ENCODE measurements at places on chromosomes 12 and 14.

- DNase-seq = no peak
These were observed 69.8 kb downstream of the ANO6 start for GRCh38 chr12:45285717-45286116.

DNA sequence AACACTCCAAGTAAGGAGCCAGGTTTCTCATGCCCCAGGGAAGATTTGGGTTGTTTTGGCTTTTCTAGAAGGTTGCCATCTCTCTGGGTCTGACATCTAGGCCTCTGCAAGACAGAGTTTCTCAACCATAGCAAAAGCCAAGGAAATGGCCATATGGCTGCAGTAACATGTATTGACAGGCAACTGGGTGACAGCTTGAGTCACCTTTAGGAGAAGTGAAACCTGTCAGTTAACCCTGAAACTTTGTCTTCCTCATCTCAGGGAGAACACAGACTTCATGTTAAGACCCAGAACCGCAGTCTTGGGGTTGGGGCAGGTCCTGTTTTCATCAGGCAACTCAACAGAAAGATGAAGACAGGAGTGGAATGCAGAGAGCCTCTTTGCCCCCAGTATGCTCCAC, 46.0 kb upstream of the PLBD1 start:
- DNase-seq = no peak

GRCh38 chr12:120539303-120539702, 5.1 kb downstream of the RNF10 start:
- no peak for DNase-seq

DNA sequence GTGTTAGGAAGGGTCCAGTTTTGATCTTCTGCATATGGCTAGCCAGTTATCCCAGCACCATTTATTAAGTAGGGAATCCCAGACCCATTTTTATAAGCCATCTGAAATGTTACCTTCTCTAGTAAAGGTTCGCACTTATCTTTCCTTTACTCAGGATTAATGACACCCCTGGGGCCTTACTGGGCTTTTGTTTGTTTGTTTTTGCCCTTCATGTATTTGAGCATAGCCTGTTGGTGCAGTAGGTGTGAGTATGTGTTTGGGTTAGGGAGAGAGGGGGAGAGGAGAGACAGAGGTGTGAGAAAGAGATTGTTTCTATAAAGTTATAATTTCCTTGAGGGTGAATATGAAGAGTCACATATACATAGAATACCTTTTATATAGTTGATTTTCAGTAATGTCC, 96.9 kb downstream of the AKAP6 start:
- no peak for DNase-seq

DNA sequence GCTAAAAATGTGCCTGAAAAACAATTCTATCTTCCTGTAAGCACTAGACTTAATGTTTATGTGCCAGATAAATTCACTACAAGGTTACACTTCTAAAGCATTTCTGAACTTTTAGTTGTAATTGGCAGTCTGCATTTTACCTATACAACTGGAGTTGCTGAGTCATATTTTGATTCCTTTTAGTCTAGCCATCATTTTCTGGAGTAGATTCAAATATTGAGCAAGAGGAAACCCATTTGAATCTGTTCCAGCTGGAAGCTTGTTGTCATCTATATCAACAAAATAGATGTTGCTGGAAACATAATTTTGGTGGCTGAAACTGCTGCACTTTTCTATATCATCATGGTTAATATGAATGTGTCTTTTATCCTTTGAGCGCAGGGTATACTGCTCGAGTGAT, 122.2 kb upstream of the CCDC175 start:
- DNase-seq = peak; percentile 33

DNA sequence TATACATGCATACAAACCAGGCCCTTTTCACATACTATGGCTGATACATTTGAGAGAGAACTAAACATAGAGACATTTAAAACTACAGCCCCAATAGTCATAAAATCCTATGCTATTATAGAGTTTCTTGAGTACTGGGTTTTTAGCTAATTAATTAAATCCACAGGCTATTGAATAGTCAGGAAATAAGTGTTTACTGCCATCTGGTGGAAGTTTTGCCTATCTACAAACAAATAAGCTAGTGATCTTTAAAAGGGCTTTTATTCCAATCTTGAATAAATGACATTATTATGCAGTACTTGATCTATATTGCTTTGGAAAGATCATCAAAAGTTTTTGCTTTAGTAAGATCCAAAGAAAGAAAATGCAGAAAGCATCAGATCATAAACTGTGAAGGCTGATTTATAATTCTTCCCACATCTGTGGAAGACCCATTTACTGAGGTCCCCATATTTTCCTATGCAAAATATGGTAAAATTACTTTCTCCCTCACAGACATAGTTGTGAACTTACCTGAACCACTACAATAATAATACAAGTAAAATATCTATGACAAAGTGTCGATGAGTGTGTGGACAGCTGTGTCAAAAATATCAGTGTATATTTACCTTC, 131.3 kb downstream of the ITPR2 start:
- DNase-seq = peak; percentile 21

DNA sequence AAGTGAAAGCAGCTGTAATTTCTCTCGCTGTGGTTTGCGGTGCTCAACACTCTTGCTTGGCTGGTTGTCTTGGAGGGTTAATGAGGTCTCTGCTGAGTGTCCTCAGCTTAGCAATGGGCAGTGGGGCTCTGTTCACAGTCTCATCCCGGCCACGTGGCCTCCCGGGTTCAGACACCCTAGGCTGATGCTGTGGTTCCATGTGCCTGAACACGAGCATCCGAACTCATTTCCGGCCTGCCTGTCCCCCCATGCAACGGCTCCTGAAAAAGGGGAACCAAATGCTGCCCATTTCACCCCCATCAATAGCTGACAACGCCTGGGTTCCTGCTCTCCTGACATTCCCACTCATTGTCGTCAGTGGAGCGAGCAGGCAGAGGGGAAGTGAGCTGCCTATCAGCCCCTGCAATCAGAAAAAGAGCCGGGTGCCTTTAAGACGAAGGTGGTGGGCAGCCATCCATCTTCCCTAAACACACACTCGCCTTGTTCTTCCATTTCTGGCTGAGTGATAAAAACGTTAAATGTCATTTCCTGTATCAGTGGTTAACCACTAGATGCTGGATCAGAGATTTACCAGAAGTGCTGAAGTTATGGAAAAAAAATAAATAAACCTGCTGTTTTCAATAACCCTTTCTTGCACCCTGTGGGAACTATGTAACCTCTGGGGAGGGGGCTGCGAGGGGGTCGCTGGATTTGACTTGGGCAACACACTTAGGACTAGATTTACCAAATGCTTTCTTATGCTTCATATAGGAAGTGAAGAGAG, 60.3 kb upstream of the BCL2L14 start:
- no peak for DNase-seq

GRCh38 chr14:23663127-23663526, 27.0 kb downstream of the DHRS2 start:
- DNase-seq = no peak

- no peak for DNase-seq
These were observed 391.3 kb downstream of the NELL2 start for GRCh38 chr12:44484862-44485261.

GRCh38 chr12:93915411-93915810, 233.0 kb upstream of the PLXNC1 start:
- DNase-seq = no peak

DNA sequence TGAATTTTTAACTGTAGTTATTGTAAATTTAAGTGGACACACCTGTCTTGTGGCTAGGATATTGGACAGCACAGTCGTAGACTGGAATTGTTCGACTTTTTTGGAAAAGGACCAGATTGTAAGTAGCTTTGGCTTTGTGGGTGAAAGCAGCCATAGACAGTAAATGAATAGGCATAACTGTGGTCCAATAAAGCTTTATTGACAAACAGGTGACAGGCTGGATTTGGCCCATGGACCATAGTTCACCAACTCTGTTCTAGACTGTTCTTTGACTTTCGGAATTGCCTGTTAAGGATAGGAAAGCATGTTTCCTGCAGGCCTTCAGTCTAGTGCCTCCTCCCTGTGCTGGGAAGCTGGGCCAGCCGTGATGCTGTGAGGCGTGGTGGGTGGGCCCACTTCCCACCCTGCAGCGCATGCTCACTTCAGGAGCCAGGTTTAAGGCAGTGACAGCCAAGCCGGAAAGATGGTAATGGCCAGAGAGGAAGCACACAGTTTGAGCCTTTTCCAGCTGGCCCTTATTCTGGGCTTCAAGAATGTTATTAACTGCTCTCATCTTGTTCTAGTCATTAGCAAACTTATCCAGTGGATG, 51.8 kb downstream of the PPP2R5C start:
- no peak for DNase-seq

GRCh38 chr14:91366749-91367148, 50.9 kb downstream of the CCDC88C start:
- DNase-seq = no peak

GRCh38 chr12:57618966-57619433, 7.8 kb downstream of the ARHGEF25 start:
- DNase-seq = no peak

DNA sequence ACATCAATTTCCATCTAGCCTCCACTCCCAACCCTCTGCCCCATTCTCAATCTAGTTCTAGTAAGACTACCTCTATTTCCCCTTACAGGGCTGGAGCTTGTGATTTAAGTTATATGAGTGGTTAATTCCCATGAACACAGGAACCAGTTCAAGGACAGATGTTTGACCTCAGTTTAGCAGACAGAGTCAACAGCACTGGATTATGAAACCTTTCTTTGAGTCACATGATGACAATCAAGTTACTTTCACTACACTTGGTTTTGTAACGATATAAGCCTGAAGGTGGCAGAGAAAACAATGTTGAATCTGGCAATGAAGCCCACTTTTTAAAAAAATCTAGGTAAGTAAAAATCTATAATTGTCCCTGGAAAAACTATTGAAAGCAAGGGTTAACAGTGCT, 1646.2 kb upstream of the FLRT2 start:
- no peak for DNase-seq

DNA sequence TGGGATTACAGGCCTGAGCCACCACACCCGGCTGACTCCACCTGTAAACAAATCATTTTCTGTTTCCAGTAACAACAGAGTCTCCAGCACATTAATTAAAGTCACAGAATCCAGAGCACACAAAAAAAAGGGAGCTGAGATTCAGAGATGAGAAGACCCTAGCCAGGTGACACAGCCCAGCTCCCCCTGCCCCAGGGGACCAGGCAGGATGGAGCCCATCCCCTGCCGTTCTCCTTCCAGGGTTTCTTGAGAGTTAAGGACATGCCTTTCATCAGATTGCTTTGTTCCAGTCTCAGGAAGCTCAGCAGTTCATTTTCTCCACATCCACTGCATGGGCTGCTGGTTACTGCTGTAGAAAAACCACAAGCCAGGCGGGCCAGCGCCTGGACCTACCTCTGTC, 81.2 kb downstream of the RIMBP2 start:
- peak; percentile 69 for DNase-seq

DNA sequence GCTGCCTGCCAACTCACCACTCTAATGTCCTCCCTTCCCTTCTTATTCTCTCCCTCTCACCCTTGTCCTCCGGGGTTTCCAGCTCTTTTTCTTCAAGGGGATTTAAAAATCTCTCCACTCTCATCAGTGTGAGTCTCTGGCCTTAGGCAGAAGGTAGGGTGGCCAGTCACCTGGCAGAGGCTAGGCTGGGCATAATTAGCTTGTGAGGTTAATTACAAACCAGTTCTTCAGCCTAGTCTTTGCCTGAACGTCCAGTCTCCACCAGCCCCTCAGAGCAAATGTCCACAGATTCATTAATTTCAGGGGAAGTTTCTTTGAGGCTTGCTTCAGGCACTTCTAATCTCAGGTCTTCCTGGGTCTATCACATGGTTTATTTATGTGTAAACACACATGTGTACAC, 6.7 kb downstream of the KRT7 start:
- no peak for DNase-seq

- no peak for DNase-seq
These were observed 27.6 kb upstream of the C14orf132 start for GRCh38 chr14:96011607-96012006.

DNA sequence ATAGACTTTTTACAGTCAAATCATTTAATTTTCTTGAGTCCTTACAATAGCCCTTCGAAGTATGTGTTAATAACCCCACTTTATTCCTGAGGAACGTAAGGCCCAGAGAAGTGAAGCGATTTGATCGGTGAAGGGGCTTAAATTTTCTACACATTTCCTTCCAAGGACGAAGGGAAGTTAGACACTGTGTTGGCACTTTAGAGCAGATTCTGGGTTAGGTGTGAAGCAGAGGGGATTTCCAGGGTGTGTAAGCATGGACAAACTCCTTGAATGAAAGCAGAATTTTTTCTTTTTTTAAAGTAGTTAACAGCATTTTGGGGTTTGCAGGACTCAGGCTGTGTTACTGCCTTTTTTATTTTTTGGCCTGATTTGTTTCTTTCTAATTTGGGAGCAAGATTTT, 38.9 kb downstream of the PRORP start:
- no peak for DNase-seq

DNA sequence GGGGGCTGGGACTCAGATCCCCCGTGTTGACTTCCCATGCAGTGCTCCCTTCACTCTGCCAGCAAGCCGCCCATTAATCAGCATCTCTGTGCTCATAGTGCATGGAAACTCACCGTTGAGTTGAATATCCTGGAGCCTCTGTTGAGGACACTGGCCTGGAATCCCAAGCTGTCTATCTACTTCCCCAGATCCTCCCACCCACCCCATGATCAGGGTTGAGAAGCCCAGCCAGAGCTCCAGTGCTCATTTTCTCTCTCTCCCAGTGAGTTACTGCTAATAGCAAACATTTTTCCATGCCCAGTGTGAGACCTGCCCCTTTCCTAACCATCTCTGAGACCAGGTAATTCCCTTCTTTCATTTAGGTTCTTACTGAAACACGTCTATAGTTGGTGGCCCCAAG, 88.2 kb downstream of the SLC24A4 start:
- DNase-seq = no peak

DNA sequence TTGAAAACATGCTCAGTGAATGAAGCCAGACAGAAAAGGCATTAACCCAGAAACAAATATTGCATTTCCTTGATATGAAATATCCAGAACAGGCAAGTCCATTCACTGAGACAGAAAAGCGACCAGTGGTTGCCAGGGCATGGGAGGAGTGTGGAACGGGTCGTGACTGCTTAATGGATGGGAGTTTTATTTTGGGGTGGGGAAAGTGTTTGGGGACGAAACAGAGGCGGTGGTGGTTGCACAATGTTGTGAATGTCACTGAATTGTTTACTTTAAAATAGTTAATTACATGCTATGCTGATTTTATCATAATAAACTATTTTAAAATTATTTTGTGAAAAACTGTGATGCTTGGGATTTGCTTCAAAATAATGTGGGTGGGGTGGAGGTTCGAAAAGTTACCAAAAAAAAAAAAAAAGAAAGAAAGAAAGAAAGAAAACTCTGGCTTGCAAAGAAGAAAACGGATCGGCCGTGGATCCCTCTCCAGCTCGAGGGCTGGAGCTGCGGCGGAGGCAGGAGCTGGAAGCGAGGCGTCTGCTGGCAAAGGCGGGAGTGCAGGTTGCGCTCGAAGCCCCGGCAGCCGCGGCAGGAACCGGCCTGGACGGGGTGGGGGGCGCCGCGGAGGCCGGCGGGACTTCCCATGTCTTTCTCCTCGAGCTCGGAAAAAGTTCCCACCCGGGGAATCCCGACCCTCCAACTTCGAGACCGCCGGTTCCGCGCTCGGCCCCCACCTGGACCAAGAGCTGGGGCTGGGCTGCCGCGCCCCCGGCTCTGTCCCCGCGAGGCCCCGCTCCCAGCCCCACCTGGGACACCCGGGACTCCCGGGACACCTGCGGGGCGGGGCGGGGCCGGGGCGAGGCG, 524 bp upstream of the P2RX2 start:
- no peak for DNase-seq

GRCh38 chr14:53828820-53829219, 127.8 kb downstream of the BMP4 start:
- DNase-seq = no peak

GRCh38 chr12:27552886-27553560, 29.0 kb downstream of the PPFIBP1 start:
- DNase-seq = no peak
